ENCODE measurements at places on chromosomes 1 and 21.

- peak overlapping the region; percentile 75 for H3K4me3 ChIP-seq
- peak overlapping the region; percentile 92 for H3K27ac ChIP-seq
- H3K27me3 ChIP-seq: no peaks in the 10 kb centered on the region
- DNase-seq: no peak
These were observed 8.4 kb upstream of the CROCC start for GRCh38 chr1:16913181-16913832.

- no peak overlapping the region for H3K27ac ChIP-seq
- peak; percentile 30 for DNase-seq
- H3K36me3 ChIP-seq: no peaks in the 10 kb centered on the region
- H3K4me3 ChIP-seq: no peak overlapping the region
- no peaks in the 10 kb centered on the region for H3K4me1 ChIP-seq
- H3K27me3 ChIP-seq: no peaks in the 10 kb centered on the region
These were observed 18.4 kb downstream of the LORICRIN start for GRCh38 chr1:153277852-153278251.

DNA sequence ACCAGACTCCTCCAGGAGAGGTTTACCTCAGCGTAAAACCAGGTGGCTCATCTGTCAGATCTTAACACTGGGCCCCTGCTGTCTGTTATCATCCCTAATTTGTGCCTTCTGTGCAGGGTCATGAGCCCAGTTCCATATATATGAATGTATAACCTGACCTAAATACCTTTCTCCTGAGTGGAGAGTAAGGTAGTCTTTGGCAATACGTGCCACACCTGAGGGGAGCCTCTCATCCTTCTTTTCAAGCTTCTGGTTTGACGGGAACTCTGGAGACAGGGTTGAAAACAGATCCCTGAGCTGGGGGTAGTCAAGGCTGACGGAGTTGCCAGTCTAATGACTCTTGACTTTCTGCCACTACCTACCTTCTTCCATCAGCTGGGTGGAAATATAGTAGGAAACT lies 4.1 kb downstream of the SFT2D2 start:
- no peaks in the 10 kb centered on the region for H3K27me3 ChIP-seq
- no peak overlapping the region for H3K4me3 ChIP-seq
- peaks cover 10% of the 10 kb centered on the region for H3K36me3 ChIP-seq
- no peak for DNase-seq
- H3K27ac ChIP-seq: no peak overlapping the region
- peaks cover 16% of the 10 kb centered on the region for H3K4me1 ChIP-seq

DNA sequence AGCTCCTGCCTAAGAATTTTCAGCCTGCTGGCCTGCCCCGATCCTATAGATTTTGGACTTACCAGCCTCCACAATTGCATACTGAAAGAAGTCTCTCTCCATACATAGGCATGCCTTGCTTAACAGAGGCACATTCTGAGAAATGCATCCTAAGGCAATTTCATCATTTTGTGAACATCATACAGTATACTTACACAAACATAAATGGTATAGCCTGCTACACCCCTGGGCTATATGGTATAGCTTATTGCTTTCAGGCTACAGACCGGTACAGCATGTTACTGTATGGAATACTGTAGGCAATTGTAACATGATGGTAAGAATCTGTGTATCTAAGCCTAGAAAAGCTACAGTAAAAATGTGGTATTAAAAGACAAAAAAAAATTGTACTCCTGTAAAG lies 174.7 kb downstream of the NRIP1 start:
- DNase-seq: no peak
- no peaks in the 10 kb centered on the region for H3K36me3 ChIP-seq
- no peaks in the 10 kb centered on the region for H3K4me1 ChIP-seq
- no peaks in the 10 kb centered on the region for H3K27me3 ChIP-seq
- H3K27ac ChIP-seq: no peak overlapping the region

- DNase-seq: no peak
- no peak within 1 kb of the TSS for H3K27ac ChIP-seq
- no peaks in the 10 kb centered on the region for H3K4me1 ChIP-seq
- H3K27me3 ChIP-seq: no peaks in the 10 kb centered on the region
These were observed at the start of gene OR1C1 for GRCh38 chr1:247760456-247760855. TSS of gene OR1C1 (minus strand) at chr1:247760556. CDS start at chr1:247758406, 2,150 bp downstream.

Data from spinal cord (tissue), 10 donors.